ENCODE measurements at places on chromosomes 11 and 22.
A peak's percentile ranks its signal among the peaks of the same experiment; 100 is the strongest.

- DNase-seq = no peak
These were observed 130.5 kb downstream of the MED15 start for GRCh38 chr22:20637750-20638506.

DNA sequence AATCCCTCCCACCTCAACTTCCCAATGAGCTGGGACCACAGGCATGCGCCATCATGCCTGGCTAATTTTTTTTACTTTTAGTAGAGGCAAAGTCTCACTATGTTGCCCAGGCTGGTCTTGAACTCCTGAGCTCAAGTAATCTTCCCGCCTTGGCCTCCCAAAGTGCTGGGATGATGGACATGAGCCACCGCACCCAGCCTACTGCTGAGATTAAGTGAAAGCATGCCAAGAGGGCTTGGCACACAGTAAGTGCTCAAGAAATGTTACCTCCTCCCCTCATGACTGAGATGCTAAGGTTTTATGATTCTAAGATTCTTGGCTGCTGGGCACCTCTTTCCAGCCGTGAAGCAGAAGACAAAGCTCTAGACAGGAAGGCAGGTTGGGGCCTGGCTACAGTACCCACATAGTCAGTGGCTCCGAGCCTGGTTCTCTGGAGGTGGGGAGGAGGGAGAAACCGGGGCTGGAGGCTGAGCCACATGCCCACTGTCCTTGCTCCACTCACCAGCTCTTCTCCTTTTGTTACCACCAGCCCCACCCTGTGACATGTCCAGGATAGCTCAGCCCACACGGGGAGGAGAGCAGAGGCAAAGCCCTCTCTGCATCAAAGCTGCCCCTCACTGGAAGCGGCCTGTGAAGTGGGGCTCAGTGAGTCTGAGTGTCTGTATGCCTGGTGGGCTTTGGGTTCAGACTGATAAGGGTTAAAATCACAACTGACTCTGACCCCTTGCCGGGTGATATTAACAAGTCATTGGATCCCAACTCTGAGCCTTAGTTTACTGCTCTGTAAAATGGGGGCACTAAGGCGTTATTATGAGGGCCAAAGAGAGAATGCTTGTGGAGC, 12.9 kb downstream of the ARHGEF17 start:
- no peak for DNase-seq

DNA sequence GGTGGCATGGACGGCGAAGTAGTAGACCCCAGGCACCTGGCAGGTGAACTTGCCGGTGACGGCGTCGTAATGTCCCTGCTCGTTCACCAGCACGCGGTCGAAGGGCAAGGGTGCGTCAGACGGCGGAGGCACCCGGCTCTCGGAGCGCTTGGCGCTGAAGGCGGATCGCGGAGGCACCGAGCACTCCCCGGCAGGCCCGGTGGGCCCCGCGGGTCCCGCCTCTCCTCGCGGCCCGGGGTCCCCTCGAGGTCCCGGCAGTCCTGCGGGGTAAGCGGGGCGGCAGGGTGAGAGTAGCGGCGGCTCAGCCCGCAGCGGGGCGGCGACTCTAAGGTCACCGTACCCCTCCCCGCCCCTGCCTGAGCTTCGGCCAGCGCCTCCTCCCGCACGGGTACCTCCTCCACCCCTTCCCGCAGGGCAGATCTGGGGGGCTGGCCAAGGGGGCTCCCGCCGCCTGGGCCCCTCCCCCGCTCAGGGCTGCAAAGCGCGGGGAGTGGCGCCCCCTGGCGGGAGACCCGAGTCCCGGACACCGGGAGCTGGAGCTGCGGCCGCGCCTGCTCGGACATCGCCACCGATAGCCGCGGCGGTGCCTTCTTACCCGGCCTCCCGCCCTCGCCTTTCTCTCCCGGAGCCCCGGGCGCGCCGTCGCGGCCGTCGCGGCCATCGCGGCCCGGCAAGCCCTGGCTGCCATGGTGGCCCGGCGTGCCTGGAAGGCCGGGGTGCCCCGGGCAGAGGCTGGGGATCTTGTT, 921 bp downstream of the C1QTNF5 start:
- peak; percentile 71 for DNase-seq

DNA sequence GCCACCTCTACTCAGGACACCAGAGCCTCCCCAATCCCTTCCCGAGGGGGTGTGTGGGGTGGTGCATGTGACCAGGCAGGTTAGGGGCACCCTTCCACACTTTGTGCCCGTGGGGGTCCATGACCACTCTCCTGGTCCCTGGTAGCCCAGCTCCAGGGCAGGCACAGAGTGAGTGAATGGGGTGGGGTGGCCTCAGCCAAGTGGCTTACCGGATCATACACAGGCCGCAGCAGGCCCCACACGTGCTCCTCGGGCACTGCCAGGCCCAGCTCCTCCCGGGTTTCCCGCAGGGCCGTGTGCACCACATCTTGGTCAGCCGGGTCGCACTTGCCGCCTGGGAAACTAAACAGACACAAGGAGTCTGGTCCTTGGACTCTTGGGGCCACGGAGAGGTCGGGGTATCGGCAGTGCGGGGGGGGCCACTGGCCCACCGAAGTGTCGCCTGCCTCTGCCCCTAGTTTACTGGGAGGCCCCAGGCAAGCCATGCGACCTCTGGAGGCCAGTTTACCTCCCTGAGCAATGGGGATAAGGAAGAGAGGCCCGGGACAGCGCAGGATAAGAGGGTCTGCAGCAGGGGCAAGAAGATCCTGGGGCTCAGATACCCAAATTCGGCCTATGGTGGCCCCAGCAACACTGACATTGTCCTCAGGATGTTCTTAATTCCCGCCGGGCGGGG, 889 bp downstream of the NUDT8 start:
- DNase-seq = no peak

DNA sequence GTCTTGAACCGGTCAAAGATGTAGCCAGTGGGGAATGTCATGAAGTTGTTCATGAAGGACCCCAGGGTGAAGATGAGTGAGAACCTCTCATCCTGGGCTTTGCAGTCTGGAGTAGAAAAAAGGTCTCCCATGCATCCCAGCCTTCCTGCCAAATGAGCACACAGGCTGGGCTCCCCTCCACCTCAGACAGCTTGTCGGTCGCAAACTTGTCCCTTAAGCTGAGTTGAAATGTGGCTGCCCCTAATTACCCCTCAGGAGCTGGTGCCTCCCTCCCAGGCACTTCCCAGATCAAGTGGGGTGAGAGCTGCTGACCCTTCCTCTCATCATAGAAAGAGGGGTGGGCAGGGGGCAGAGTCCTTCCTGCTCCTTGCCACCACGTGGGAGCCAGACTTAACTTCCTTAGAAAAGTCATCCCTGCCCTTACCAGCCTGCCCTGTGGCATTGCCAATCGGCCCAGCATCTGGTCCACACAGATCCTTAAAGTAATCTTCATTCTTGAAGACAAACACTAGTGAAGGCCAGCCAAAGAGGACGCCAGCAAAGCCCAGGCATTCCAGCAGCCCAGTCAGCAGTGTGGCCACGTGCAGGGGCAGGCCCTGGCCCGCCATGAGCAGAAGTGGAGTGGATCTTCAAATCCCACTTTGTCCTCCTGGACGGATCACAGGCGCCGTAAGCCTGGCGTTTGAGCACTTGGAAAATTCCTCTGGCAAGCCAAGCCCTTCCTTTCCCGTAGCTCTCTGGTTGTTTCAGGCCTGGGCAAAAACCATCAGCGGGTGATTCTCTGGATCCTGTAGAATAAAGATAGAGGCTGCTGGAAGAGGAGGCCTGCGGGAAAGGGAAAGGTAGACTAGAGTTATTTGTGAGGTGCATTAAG, 1.1 kb downstream of the SLC43A3 start:
- peak; percentile 65 for DNase-seq

DNA sequence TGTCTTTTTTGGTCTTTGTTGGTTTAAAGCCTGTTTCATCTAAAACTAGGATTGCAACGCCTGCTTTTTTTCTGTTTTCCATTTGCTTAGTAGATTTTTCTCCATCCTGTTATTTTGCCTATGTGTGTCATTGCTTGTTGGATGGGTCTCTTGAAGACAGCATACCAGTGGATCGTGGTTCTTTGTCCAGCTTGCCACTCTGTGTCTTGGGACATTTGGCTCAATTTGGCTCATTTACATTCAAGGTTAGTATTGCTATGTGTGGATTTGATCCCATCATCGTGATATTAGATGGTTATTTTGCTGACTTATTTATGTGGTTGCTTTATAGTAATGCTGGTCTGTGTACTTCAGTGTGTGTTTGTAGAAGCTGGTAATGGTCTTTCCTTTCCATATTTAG, 31.4 kb upstream of the ANKK1 start:
- DNase-seq = no peak

DNA sequence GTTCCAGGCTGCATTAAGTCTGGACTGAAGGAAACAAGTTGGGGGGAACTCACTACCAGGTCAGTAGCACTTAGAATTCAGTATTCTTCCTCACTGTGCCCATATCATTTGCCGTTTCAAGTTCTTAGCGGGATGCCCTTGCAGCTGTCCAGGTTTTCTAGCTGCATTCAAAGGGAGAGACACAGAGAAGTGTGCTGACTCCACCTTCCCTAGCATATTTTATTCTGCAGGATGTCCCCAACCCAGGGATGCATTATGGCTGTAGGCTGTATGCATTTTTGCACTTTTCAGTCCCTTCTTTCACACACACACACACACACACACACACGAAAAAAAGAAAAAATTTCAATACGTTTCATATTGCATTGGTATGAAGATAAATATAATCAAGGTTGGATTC, 35.8 kb upstream of the MAPK1 start:
- DNase-seq = no peak

- DNase-seq = no peak
These were observed 287.9 kb upstream of the MPPED2 start for GRCh38 chr11:30873924-30874610.

- DNase-seq = no peak
These were observed 35.8 kb downstream of the UVRAG start for GRCh38 chr11:75850787-75851186.

DNA sequence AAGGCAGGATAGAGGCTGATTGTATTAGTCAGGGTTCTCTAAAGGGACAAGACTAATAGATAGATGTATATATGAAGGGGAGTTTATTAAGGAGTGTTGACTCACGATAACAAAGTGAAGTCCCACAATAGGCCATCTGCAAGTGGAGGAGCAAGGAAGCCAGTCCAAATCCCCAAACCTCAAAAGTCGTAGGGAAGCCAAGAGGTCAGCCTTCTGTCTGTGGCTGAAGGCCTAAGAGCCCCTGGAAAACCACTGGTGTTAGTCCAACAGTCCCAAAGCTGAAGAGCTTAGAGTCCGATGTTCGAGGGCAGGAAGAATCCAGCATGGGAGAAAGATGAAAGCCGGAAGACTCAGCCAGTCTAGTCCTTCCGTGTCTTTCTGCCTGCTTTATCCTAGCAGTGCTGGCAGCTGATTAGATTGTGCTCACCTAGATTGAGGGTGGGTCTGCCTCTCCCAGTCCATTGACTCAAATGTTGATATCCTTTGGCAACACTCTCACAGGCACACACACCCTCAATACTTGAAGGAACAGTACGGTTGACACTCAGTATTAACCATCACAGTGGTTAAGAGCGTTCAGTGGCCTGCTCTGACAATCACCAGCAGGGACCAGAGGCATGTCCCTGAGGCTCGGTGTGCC, 135.6 kb downstream of the CSNK2A3 start:
- no peak for DNase-seq

DNA sequence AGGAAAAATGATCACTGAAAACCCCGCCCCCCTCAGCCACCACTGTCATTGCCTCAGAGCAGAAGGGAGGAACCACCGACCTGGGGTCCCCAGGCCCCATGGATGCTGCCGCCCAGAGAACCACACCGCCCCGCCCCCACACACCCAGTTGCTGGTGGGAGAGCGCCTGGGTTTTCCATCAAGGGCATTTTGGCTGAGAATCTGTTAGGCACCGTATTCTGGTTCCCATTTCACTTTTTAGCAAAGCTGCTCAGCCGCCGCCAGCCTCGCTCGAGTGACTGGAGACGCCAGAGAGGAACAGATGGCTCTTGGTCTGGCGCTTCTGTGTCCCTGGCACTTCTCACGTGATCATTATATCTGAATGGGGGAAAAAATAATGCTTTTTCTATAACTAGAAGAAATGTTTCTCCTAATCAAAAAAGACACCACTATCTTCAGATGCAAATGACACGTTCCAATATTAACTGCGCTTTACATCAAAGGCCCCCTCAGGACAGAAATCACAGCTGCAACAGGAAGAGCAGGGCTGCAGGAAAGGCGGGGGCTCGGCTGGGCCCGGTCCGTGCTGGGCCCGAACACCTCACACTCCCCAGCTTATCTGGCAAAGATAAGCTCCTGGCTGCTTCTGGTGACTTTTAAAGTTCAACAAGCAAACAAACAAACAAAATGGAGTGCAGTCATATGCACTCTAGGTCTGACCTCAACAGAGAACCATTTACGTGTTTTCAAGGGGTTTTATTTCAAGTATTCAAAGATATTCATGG, 149.8 kb downstream of the MPPED1 start:
- DNase-seq = no peak

DNA sequence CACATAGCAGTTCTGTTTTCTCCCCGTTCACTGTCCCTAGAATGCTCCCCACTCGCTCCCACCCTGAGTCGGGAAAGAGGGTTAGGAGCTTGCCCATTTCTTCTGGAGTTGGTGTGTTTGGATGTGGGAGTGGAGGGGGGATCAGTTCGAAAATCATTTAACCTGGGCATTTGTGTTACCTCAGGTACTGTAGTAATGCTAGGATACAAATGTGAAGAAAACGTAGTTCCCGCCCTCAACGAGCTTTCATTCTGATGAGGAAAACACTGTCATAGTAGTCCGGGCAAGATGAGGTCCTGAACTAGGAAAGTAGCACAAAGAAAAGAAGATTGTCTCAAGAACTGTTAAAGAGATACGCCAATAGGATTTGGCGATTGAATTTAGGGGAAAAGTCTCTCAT, 539 bp downstream of the SDHD start:
- peak; percentile 9 for DNase-seq

Data from mucosa of descending colon (tissue), 3 donors.